HCEC 1CT (cell line): ENCODE measurements at places on chromosomes 3 and 15.

GRCh38 chr3:81967393-81967792, 205.9 kb upstream of the GBE1 start:
- DNase-seq: no peak

- no peak for DNase-seq
Measured at GRCh38 chr3:192858849-192859585, 58.6 kb downstream of the MB21D2 start.

GRCh38 chr3:46301122-46301835, 52.6 kb upstream of the CCR2 start:
- DNase-seq: no peak

- no peak for DNase-seq
Measured at GRCh38 chr3:57971975-57972374, 36.2 kb upstream of the FLNB start.

DNA sequence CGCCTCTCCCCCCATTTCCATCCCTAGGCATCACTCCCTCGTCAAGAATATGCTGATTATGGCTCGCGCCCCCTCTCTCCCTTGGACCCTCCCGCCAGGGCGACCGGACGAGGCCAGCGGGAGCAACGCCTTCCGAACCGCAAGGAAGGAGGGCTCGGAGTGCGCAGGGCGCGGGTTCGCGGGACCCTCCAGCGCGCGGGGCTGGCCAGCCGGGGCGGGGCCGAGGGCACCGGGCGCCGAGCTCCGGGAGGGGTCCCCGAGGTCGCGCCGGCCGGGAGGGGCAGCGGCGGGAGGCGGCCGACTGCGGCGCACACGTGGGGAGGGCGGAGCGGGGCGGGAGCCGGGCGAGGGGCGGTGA, 483 bp downstream of the EHD4 start:
- no peak for DNase-seq

GRCh38 chr3:169971522-169971921, 4.9 kb downstream of the SEC62 start:
- no peak for DNase-seq

- DNase-seq: no peak
Measured at GRCh38 chr3:130516645-130517512, at the start of gene COL6A6. COL6A6 (plus strand) TSS chr3:130517177; CDS start chr3:130560365, 43,188 bp downstream.

- no peak for DNase-seq
Measured at GRCh38 chr3:174308736-174309135, 550.4 kb upstream of the NAALADL2 start.

GRCh38 chr3:160448845-160449635, 546 bp downstream of the TRIM59 start:
- DNase-seq: no peak

GRCh38 chr3:123791898-123792297, 92.2 kb downstream of the MYLK start:
- DNase-seq: no peak

GRCh38 chr3:14152233-14152962, 26.0 kb downstream of the XPC start:
- no peak for DNase-seq

- DNase-seq: no peak
Measured at GRCh38 chr15:73994912-73995622, 551 bp downstream of the PML start.

DNA sequence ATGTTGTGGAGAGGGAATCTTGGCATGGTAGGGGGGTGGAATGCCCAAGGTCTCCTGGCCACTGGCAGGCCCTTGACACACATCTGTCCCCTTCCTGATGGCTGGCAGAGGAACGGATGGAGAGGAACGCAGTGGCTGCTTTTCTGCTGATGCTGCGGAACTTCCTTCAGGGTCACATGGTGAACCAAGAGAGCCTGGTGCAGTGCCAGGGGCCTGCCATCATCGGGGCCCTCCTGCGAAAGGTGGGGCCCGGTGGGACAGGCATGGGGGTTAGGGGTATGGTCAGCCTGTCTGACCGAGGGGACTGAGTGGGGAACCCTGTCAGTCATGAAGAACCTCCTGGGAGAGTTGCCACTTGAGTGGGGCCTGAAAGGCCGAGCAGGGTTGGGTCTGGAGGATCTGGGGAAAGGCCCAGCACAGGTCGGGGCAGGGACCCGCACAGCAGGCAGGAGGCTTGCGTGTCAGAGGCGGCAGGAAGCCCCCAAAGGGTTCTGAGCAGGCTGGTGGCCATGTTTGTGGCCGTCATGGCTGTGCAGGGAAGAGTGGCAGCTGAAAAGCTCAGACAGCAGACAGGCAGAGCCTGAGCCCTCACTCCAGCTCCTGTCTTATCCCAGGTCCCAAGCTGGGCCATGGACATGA, 18.1 kb downstream of the NBEAL2 start:
- DNase-seq: no peak

GRCh38 chr3:94647131-94647530, 584.3 kb downstream of the NSUN3 start:
- no peak for DNase-seq

GRCh38 chr3:150450916-150451315, 42.8 kb downstream of the TSC22D2 start:
- peak; percentile 28 for DNase-seq

DNA sequence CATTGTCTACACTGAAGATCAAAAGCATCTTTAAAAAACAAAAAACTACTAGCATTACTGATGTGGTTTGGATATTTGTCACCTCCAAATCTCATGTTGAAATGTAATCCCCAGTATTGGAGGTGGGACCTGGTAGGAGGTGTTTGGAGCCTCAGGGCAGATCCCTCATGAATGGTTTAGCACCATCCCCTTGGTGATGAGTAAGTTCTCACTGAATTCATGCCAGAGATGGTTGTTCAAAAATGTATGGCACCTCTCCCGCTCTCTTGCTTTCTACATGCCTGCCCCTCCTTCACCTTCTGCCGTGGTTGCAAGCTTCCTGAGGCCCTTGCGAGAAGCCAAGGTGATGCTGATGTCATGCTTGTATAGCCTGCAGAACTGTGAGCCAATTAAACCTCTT, 136.6 kb upstream of the FHIT start:
- no peak for DNase-seq
